Cardiac ventricle fibroblast (primary cell): ENCODE measurements at places on chromosomes 2 and 18. TPM values are rescaled to one million over a fixed set of nuclear protein-coding genes. Genes with fewer than 3 reads are reported as not detected.

Gene DOK6
- 0.98 and 1.00 TPM in 2 replicates for total RNA-seq

Gene ADGRF3
- total RNA-seq, result not detected in 2 replicates

Gene PIEZO2
- total RNA-seq, result 1.2 and 2.1 TPM in 2 replicates

Gene PLCD4
- total RNA-seq, result 2.4 and 4.0 TPM in 2 replicates

Gene MARCO
- total RNA-seq, result not detected in 2 replicates
